ENCODE measurements at places on chromosomes 16 and 17.

- no peak for DNase-seq
Observed at GRCh38 chr17:33889040-33889439, 366.0 kb upstream of the CCL2 start.

GRCh38 chr16:61576476-61576875, 459.8 kb downstream of the CDH8 start:
- DNase-seq: no peak

- DNase-seq: no peak
Observed at GRCh38 chr17:28747051-28747691, 3.4 kb downstream of the TRAF4 start.

DNA sequence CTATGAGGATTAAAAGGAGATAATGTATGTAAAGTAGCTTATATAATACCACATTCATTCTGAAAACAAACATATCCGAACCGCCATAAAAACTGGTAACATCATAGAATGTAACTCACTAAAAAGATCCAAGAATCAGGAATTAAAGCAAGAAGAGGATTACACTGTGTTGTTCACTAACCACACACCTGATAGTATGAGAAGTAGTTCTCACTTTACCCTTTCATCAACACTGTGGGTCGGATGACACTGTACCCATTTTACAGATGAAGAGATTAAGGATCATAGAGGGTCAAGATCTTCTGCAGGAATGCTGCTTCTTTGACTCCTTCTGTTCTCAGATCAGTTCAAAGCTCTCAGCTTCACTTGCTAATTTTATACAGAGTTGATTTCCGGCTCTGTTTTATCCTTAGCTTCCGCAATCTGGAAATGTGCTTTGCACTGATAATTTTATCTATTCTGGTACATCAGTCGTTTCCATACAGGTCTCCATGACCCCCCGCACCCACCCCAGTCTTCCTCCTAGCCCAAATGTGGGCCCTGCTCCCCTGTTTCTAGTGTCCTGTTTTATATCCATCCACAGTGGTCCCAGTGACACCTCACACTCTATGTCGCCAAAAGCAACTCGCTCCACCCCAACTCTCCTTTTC, 288.6 kb upstream of the CCL2 start:
- no peak for DNase-seq

DNA sequence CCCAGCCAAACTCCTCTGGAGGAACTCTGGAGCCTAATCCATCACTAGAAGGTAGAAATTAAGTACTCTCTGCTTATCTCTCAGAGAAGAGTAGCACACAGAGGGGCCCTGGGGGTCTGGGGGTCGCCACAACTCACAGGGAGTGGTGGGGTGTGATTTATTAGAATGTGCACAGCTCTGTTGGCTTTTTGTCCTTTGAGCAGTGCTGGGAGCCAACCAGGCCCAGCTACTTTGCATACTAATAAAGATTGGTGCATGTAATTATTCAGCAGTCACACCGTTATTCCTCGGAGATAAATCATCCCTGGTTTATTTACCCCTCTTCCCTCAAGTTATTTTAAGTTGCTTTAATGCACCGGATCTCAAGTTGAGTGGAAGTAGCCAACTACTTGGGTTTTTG, 606.7 kb upstream of the EEF2KMT start:
- no peak for DNase-seq

DNA sequence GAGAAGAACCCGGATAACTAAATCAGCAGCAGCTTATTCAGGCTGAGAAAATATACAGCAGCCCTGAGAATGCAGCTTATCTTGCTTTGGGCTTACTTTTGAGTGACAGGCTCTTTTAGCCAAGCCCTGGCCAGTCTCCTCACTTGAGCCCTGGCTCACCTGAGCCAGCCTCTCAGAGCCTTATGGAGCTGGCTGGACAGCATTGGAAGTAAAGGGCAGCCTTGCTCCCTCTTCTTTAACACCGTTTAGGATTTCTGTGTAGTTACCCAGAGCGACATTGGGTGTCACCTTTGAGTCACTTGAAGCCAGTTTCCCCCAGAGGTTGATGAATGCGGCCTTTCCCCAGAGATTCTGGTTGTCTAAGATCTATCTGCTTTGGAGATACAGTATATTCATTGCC, 7.7 kb upstream of the NPIPB2 start:
- peak; percentile 34 for DNase-seq

DNA sequence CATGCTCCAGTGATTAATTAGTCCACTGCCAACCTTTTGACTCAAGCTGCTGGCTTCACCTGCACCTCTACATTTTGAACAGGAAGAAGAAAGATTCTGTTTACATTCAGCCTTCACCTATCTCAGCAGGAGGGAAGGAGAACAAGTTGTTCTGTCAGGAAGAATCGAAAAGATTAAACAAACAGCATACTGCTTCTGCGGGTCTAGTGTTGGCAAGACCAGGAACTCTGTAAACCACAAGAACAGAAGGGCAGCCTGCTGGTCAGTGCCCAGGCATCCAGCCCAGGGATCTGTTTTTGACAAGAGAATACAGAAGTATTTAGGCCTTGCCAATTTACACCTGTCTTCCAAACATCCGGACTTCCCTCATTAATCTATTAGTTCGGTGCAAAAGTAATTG, 189.7 kb downstream of the CHD9NB start:
- DNase-seq: no peak

DNA sequence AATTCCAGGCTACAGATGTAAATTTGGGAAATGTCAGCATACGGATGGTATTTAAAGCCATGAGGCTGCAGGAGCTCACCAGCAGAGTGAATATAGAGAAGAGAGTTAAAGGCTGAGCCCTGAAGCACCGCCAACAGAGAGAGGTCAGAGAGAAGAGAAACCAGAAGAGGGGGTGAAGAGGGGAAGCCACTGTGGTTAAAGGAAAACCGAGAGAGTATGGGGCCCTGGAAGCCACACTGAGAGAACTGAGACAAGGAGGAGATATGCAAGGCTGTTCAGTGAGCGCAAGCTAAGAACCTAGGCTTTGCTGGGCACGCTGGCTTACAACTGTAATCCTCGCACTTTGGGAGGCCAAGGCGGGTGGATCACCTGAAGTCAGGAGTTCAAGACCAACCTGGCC, 24.6 kb downstream of the COPRS start:
- DNase-seq: peak; percentile 48

- DNase-seq: no peak
Observed at GRCh38 chr16:29699324-29700219, 20.6 kb downstream of the QPRT start.

DNA sequence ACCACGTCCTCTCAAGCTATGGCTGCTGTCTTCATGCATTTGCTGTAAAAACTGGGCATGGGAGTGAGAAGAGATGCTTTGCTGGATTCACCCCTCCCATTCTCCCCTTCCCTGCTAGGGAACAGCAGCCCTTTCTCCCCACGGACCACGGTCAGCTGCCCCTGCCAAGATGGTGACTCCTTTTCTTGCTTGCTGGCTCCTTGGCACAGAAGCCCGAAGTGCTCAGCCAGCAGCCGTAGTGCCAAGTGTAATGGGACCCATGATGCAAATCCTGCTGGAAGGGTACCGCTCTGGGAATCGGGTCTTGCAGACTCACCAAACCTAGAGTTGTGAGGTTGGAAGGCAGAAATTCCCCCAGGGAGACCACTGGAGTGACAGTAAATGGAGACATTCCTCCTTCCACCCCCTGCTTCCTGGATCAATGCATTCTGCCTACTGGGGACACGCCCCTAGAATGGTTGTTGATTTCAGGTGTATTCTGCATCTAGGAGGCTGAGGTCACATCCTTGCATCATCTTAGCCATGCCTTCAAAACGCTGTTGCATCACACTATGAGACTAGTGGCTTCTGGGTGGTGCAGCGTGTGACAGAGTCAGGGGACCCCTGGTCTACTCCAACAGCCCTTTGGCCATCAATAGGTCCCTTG, 63.0 kb upstream of the CBX4 start:
- no peak for DNase-seq

DNA sequence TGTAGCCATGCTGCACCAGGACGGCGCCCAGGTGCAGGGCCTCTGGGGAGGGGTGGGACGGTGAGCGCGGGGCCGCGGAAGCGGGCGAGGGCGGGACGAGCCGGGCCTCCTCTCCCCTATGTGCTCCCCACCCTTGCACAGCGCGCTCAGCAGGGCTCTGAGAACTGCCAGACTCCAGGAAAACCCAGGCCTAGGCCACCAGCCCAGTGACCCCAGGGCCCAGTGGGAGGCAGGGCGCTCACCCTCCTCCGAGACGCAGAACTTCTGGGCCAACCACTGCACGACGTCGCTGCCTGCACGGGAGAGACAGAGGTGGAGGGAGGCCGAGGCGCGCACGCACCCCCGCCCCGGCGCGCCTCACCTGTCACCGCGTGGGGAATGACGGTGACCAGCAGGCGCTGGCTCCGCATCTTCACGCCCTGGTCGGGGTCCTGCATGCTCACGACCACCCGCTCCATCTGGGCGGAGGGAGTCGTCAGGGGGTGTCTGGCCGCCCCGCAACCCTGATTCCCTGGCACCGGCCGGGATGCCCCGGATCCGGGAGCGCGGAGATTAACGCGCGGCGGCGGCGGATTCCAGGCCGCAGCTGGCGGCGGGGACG, 603 bp downstream of the RGS11 start:
- DNase-seq: no peak

- DNase-seq: peak; percentile 99
Observed at GRCh38 chr16:30747799-30748633, at the start of gene PHKG2. Gene PHKG2, plus strand, starts transcription at chr16:30748425. Its CDS starts 396 bp downstream, at chr16:30748821.

Measured in activated CD8-positive, alpha-beta T cell treated with anti-CD3 and anti-CD28 coated beads, Interleukin-2, amount 10 ng/mL, durations not matched to agents 7 days and 5 days (primary cell).